Thyroid gland (tissue), 4 donors: ENCODE measurements at places on chromosomes 1 and 21.

DNA sequence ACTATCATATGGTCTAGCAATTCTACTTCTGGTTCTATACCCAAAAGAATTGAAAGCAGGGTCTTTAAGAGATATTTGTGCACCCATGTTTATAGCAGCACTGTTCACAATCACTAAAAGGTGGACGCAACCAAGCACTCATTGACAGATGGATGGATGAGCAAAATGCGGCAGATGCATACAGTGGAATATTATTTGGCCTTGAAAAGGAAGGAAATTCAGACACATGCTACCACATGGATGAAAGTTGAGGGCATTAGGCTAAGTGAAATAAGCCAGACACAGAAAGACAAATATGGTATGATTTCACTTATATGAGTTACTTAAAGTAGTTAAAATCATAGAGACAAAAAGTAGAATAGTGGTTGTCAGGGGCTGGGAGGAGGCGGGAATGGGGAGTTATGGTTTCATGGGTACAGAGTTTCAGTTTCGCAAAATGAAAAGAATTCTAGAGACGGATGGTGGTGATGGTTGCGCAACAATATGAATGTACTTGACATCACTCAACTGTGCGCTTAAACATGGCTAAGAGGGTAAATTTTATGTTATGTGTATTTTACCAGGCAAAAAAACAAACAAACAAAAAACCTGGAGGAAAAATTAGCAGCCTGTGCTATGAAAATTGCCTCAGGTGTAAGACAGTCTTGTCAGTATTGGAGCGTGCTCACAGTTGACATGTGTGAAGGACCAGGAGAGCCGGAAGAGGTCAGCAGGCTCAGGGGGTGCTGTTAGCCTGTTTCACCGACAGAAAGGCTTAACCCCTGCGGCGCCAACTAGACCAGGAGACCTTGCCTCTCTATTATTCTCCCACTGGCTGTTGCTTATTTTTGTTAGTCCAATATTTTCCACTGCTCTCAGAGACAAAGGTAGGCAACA is 26.5 kb downstream of the CD247 start:
- peak; percentile 34 for DNase-seq

- no peak for DNase-seq
Measured at GRCh38 chr1:48645883-48646282, 130.8 kb downstream of the BEND5 start.

DNA sequence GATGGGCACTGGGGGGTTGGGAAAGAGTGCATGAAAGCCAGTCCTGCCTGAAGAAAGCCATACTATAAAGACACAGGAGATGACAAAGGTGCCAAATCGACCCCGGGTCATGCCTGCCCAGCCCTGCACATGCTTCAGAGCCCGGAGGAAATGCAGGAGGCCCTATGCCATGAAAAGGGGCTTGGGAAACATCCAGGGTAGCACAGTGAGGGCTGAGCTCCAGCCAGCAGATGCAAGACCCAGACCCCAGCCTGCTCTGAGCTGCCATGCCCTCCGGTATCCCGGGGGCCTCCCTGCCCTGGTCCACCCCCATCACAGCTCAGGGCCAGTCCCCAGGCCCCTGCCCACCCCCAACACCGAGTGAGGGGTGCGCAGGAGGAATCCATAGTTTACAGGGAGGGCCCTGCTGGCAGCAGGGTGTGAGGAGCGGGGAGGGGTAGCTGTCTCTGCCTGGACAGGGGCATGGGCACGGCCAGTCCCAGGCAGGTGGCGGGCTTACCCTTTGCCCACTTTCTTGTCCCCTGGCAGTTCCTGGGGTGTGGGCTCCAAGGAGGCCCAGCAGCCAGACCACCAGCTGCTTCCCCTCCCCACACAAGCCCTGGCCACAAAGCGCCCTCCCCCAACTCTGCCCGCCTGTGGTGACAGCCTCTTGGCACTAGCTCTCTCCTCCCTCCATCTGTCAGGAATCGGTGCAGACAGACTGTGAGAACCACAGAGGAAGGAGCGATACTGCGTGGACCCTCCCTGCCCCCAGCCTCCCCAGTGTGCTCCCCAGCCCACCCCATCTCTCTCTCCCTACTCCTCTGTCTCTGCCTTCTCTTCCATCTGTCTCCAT is 16.8 kb downstream of the LRP8 start:
- DNase-seq, result no peak

GRCh38 chr21:25737421-25737820 is 2.6 kb downstream of the GABPA start:
- no peak for DNase-seq

DNA sequence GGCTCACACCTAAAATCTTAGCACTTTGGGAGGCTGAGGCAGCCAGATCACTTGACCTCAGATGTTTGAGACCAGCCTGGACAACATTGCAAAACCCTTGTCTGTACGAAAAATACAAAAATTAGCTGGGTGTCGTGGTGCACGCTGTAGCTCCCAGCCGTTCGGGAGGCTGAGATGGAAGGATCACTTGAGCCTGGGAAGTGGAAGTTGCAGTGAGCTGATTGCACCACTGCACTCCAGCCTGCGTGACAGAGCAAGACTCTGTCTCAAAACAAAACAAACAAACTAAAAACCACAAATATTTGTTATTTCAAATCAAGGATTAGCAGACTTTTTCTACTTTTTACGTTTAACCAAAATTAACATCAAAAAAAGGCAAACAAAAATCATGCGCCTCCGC is 31.3 kb downstream of the INKA2 start:
- no peak for DNase-seq

GRCh38 chr1:57736940-57737339 is 313.1 kb upstream of the DAB1 start:
- no peak for DNase-seq

DNA sequence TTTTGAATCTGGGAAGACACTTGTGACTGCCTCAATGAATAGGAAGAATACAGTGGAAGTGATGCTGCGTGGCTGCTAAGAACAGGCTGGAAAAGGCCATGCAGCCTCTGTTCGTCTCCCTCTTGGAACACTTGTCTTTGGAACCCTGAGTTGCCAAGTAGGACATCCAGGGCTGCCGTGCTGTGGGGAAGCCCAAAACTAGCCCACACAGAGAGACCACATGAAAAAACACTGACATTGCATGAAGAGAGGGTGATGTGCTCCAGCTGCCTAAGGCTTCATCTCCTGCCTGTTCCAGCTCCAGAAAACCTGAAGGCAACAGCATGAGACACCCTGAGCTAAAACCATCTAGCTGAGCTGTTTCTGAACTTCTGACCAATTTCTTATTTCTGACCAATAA is 61.1 kb upstream of the GNG4 start:
- no peak for DNase-seq

DNA sequence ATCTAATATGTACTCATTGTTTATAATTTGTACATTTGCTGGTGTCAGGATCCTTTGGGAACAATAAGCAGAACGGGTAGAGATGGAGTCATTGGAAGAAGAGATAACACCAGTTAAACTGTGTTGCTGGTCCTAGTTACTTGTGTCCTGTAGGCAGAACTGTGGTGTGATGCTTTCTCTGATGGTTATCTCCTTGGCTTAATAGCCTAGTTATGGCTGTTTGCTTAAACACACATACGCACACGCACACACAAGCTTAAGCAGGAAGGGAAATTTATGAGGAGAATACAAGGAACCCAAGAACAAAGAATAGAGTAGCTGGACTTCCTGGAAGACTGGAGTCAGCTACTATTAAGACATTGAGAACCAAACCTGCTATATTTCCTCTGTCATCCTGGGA is 5.7 kb upstream of the PKN2 start:
- DNase-seq, result no peak

- no peak for DNase-seq
Measured at GRCh38 chr21:31426235-31426797, 82.3 kb upstream of the TIAM1 start.

DNA sequence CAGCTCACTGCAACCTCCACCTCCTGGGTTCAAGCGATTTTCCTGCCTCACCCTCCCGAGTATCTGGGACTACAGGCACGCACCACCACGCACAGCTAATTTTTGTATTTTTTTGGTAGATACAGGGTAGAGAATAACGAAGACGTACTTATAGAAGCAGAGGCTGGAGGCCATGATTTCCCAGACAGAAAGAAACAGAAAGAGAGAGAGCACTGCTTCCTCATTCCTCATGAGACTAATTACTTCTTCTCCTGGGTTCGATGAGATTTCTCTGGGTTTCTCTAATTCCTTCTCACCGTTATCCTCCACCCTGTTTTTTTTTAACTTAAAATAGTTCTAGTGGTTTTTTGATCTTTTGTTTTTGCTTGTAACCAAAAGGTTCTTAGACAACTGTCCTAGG is 23.4 kb upstream of the PTP4A2 start:
- no peak for DNase-seq

DNA sequence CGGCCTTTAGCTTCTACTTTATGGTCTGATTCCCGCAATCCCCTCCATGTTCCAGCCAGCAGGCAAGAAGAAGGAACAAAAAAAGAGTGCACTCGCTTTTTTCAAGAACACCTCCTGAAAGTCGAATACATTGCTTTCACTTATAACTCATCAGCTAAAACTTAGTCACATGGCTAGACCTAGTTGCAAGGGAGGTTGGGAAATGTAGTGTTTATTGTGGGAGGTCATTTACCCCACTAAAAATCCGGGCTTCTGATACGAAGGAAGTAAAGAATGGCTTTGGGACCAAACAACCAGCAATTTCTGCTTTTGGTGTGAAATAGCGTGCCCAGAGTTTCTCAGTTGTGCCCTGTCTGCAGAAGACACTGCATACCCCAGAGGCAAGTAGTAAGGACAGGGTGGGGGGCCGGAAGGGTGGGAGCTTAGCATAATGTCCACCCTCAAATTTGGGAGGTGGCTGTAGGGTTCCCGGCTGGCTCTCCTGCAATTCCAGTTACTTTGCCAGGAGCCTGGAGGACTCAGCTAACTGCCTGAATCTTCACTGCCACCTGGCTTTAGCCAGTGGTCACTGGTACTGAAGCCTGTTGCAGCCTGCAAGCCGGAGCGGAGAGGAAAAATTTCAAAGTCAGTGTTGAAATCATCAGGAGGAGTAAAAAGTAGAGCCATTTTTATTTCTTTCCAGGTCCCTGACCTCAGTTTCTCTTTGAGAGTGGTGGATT is 57.7 kb upstream of the F3 start:
- DNase-seq, result peak; percentile 66

- DNase-seq, result no peak
Measured at GRCh38 chr1:71184410-71184809, 103.6 kb upstream of the ZRANB2 start.

DNA sequence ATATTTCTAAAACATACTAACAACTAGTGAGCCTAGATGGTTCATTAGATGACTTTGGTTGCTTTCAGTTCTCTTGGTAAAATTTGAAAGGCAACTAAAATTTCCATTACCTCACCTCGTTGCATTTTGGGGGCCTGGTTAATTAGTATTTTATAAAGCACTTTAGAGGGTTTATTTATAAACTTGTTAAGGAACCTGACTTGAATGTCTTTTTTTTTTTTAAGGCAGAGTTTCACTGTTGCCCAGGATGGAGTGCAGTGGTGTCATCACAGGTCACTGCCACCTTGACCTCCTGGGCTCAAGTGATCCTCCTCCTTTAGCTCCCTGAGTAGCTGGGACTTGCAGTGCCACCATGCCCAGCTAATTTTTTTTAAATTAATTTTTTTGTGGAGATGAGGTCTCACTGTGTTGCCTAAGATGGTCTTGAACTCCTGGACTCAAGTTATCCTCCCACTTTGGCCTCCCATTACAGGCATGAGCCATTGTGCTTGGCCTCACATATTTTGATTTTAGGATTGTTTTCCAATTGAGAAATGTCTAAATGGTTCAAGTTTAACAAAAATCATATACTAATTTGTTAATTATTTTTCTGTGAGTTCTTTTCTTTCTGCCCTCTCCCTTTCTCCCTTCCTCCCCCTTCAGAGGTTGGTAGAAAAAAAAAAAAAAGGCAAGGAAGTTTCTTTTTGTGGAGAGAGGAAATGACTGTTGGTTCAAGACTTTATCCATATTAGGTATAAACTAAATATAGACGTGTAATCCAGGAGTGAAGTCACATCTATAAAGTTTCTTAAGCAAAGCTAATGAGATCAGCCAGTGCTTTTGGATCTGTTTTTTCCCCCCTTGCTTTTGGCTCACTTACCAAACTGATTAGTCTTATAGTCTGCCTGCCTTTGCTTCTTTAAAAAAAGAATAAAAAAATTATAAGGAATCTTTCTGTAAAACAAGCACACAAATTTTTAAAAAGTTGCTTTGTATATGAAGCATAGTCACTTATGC is 24.7 kb downstream of the CLIC4 start:
- no peak for DNase-seq

DNA sequence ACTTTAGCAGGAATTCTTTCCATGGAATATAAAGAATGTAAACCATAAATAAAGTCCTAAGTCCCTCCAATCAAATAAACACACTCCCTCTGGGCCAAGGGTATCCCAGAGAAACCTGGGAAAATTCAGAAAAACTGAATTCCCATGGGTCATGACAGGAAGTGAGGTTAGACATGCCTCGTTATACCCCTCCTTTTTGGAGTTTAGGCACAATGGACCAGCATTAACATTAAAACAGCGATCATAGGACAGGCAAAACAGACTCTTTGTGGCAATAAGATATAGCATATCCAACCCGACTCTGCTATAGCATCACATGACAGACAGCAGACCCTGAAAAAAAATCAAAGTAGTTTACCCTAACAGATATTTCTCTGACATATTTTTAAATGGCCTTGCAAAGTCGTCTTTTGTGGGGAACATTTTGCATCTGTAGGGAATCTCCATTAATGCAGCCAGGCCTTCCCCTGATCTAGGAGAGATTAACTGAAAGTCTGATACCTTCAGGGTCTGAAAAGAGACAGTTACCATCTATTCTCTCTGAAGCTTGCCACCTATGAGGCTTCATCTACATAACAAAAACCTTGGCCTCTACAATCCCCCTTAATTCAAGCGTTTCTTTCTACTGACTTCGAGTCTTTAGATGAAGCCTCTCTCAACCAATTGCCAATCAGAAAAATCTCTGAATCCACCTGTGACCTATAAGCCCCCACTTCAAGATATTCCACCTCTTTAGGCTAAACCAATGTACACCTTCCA is 143.0 kb upstream of the KCNK1 start:
- no peak for DNase-seq

- DNase-seq, result no peak
Measured at GRCh38 chr1:5647234-5647633, 345.0 kb downstream of the NPHP4 start.
